ENCODE measurements at places on chromosomes 16 and 17.

- H3K36me3 ChIP-seq: peaks cover 94% of the 10 kb centered on the region
- DNase-seq: no peak
- no peak overlapping the region for H3K27ac ChIP-seq
- H3K4me1 ChIP-seq: no peaks in the 10 kb centered on the region
Observed at GRCh38 chr17:4017377-4017776, 53.1 kb upstream of the ATP2A3 start.

DNA sequence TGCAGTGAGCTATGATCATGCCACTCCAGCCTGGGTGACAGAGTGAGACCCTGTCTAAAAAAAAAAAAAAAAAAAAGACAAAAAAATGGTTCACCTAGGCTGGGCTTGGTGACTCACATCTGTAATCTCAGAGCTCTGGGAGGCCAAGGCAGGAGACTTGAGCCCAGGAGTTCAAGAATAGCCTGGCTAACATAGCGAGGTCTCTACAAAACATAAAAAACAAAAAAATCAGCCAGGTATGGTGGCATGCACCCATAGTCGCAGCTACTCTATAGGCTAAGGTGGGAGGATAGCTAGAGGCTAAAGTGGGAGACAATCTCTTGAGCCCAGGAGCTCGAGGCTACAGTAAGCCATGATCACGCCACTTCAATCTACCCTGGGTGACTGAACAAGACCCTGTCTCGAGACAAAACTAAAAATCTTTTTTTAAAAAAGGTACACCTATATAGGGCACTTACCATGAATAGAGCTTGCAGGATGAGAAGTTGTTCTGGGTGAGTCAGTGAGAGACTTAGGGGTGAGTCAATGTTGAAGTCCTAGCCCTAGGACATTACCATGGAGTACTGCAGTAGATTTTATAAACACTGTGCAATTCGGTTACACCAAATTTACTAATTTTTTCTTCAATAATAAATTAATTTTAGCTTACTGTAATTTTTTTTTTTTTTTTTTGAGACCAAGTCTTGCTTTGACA is 19.0 kb downstream of the USP32 start:
- DNase-seq: no peak
- no peak overlapping the region for H3K27ac ChIP-seq
- H3K4me3 ChIP-seq: no peak overlapping the region
- peaks cover 16% of the 10 kb centered on the region for H3K4me1 ChIP-seq

GRCh38 chr17:63442549-63443035 is 3.5 kb downstream of the CYB561 start:
- no peaks in the 10 kb centered on the region for H3K36me3 ChIP-seq
- no peaks in the 10 kb centered on the region for H3K27me3 ChIP-seq
- H3K27ac ChIP-seq: no peak overlapping the region
- peaks cover 71% of the 10 kb centered on the region for H3K4me1 ChIP-seq

- H3K27ac ChIP-seq: no peak overlapping the region
- peaks cover 17% of the 10 kb centered on the region for H3K4me1 ChIP-seq
- DNase-seq: no peak
- no peaks in the 10 kb centered on the region for H3K36me3 ChIP-seq
Observed at GRCh38 chr17:81150377-81151077, 14.8 kb upstream of the PVALEF start.

- no peak overlapping the region for H3K4me3 ChIP-seq
- no peak overlapping the region for H3K27ac ChIP-seq
- H3K36me3 ChIP-seq: peaks cover 15% of the 10 kb centered on the region
- H3K4me1 ChIP-seq: peaks cover 4% of the 10 kb centered on the region
- H3K27me3 ChIP-seq: no peaks in the 10 kb centered on the region
Observed at GRCh38 chr17:81086789-81087551, 52.0 kb downstream of the BAIAP2 start.

DNA sequence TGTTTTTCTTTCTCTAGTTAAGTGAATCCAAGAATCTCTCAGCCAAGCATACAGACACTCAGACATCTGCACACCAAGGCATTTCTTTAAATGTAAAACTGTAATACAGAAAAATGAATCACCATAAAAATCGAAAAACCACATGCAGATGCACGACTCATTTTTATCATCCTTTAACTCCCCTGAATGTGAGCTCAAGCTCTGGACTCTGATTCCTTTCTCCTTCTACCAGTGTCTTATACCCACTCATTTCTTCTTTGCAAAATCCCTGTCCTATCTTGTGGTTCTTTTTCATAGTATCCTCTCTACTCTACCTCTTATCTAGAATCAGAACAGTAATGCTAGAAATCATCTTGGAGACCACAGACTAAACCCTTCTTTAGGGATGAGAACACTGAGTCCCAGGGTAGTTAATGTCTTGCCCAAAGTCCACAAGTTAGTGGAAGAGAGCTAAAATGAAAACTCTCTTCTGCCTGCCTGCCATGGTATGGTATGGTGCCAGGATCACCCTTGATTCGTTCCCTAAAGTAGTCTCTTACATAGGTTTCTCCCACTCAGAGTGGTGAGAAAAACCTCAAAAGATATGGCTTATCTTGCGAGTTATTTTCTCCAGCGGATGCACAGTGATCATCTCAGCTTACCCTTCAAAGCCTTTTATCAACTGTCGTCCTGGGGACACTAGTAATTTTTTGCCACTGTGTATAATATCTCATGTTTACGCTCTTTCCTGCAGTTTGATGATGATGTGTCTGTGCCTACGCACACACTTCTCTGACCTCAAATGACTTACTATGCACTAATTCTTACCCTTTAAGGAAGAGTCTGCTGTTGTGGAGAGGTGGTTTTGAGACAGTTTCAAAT is 30.2 kb downstream of the BRD7 start:
- no peak overlapping the region for H3K4me3 ChIP-seq
- H3K27me3 ChIP-seq: no peaks in the 10 kb centered on the region
- H3K4me1 ChIP-seq: no peaks in the 10 kb centered on the region
- peaks cover 17% of the 10 kb centered on the region for H3K36me3 ChIP-seq
- peak overlapping the region; percentile 32 for H3K27ac ChIP-seq

GRCh38 chr16:26705346-26705745 is 361.4 kb upstream of the C16orf82 start:
- DNase-seq: no peak
- H3K36me3 ChIP-seq: no peaks in the 10 kb centered on the region
- H3K27ac ChIP-seq: no peak overlapping the region
- H3K27me3 ChIP-seq: no peaks in the 10 kb centered on the region
- no peak overlapping the region for H3K4me3 ChIP-seq
- no peaks in the 10 kb centered on the region for H3K4me1 ChIP-seq

GRCh38 chr17:2418572-2418971 is 17.7 kb upstream of the MNT start:
- H3K36me3 ChIP-seq: no peaks in the 10 kb centered on the region
- no peaks in the 10 kb centered on the region for H3K4me1 ChIP-seq
- DNase-seq: no peak

GRCh38 chr16:60107437-60107836 is 1373.3 kb upstream of the GOT2 start:
- H3K36me3 ChIP-seq: no peaks in the 10 kb centered on the region
- H3K4me3 ChIP-seq: peak overlapping the region; percentile 5
- H3K27me3 ChIP-seq: no peaks in the 10 kb centered on the region
- H3K4me1 ChIP-seq: peaks cover 2% of the 10 kb centered on the region
- peak; percentile 86 for DNase-seq

DNA sequence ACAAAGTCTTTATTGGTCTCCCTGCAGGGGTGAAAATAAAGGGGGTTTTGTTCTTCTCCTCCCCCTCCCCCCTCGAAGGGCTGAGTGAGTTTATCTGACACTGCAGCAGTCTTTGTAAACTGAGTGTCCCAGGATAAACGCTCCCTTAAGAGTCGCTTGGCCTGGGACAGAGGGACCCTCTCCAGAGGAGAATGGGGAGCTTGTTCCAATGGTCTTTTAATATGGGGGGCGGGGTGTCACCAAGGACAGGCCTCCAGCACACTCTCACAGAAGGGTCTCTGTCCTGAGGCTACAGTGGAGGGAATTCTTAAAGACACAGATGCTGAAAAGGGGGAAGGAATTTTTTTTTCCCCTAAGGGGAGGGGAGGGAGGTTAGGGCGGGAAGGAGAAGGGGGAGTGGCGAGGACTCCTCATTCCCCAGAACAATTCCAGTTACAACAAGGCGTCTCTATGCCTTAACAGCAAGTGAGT is 455.5 kb downstream of the SOX9 start:
- no peaks in the 10 kb centered on the region for H3K4me1 ChIP-seq
- peaks cover 2% of the 10 kb centered on the region for H3K27me3 ChIP-seq
- H3K36me3 ChIP-seq: no peaks in the 10 kb centered on the region
- H3K4me3 ChIP-seq: no peak overlapping the region
- no peak for DNase-seq

- H3K27ac ChIP-seq: no peak overlapping the region
- no peaks in the 10 kb centered on the region for H3K27me3 ChIP-seq
- H3K4me3 ChIP-seq: no peak overlapping the region
- no peak for DNase-seq
- H3K36me3 ChIP-seq: peaks cover 80% of the 10 kb centered on the region
Observed at GRCh38 chr16:50324345-50324744, 44.4 kb downstream of the BRD7 start.

DNA sequence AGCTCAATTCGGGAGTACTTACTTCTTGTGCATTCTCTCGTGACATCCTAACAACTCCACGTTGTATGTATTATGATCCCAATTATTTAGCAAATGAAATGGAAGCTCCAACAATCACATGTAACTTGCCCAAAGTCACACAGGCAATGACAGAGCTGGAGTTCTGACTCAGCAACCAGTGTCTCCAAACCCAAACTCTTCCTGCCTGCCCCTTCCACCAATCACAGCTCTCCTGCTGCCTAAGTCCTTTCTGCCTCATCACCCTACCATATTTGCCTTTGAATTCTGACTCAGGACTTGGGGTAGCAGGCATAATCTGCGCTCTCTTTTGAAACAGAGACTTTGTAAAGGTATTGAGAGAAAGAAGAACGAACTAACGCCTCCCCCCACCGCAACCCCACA is 245.2 kb upstream of the MAF start:
- no peaks in the 10 kb centered on the region for H3K36me3 ChIP-seq
- H3K4me3 ChIP-seq: no peak overlapping the region
- H3K27me3 ChIP-seq: no peaks in the 10 kb centered on the region
- peak; percentile 92 for DNase-seq

GRCh38 chr16:75108792-75109731 is 7.5 kb downstream of the LDHD start:
- H3K27ac ChIP-seq: no peak overlapping the region
- no peaks in the 10 kb centered on the region for H3K27me3 ChIP-seq
- H3K36me3 ChIP-seq: peaks cover 37% of the 10 kb centered on the region

DNA sequence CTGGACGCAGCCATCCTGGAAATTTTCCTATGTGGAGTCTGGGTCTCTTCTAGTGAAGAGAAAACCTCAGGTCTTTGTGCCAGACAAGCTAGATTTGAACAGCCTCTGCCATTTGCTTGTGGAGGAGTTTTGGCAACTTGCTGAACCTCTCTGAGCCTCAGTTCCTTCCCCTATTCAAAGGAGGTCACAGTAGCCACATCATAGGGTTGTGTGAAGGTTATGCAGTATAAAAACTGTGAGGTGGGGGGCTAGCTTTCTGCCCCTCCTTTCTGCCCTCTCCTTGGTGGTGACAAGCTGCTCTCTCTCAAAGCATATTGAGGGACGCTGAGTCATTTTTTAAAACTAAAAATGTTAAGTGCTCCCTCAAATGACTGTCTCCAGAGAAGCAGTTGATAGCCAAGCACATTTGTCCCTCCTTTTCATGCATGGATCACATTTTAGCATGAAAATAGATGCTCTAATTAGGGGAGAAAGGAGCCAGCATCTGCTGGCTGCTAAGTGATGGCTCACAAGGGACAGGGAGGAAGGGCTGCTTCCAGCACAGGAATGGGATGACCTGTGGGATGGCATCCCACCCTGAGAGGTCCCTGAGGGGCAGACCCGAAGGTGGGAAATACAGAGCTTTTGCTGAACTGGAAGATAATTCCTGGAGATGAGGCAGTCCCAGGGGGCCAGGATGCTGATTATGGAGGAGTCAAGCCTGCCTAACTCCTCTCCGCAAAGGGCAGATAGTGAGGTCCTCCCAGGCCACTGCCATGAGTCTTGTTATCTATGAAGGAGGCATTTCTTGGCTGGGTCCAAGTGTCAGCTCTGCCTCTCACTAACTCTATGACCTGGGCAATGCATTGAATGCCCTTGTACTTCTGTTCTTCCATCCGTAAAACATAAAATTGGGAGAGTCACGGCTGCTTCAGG is 218.8 kb downstream of the RAB11FIP4 start:
- no peaks in the 10 kb centered on the region for H3K4me1 ChIP-seq
- no peaks in the 10 kb centered on the region for H3K36me3 ChIP-seq
- H3K4me3 ChIP-seq: no peak overlapping the region
- no peak overlapping the region for H3K27ac ChIP-seq

GRCh38 chr16:88320947-88321634 is 61.7 kb upstream of the ZNF469 start:
- H3K27me3 ChIP-seq: no peaks in the 10 kb centered on the region
- peak; percentile 39 for DNase-seq
- H3K36me3 ChIP-seq: no peaks in the 10 kb centered on the region
- H3K4me1 ChIP-seq: no peaks in the 10 kb centered on the region

GRCh38 chr17:60888812-60889709 is 211.4 kb downstream of the BCAS3 start:
- H3K27me3 ChIP-seq: no peaks in the 10 kb centered on the region
- no peak for DNase-seq
- no peaks in the 10 kb centered on the region for H3K4me1 ChIP-seq
- H3K36me3 ChIP-seq: no peaks in the 10 kb centered on the region
- no peak overlapping the region for H3K4me3 ChIP-seq

DNA sequence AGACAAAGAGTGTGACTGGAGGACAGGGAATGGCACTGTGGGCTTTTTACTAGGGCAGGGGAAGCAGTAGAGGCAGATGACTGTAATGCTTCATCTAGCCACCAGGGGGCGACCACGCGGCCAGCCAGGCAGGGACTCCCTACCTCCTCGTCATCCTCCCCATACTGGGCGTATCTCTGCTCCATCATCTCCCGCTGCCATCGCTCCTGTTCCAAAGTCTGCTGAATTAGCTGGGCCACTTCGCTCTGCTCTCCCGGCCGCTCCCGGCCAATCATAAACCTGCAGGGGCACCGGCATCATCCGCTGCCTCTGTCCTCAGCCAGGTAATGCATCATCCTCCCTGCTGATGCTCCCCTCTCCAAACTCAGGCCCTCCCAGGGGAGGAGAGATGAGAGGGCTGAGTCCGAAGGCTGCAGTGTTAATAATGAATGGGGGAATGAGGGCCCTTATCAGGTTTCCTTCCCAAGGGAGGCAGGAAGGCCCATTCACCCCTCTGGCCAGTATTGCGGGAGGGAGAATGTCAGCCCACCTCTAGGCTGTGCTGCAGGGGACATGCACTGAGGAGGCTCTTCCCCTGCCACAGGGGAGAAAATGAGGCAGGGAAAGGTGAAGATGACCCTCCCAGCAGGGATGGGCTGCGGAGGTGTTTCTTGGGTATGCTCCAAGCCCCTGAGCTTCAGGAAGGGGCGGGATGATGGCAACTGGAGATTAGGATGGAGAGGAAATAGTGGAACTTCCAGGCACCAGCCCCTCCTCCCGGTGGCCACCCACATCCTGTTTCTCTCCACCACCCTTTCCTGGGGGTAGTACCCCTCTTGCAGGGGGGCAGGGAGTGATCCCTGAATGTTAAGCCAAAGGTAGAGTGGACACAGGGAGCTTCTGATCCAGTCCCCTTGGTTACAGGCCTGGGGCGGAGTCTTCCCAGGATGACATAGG is 10.3 kb upstream of the SAMD14 start:
- peaks cover 100% of the 10 kb centered on the region for H3K36me3 ChIP-seq
- H3K4me1 ChIP-seq: peaks cover 51% of the 10 kb centered on the region
- no peaks in the 10 kb centered on the region for H3K27me3 ChIP-seq
- peak; percentile 79 for DNase-seq

Measured in common myeloid progenitor, CD34-positive (primary cell).